ENCODE measurements at places on chromosomes 5 and 9. TPM values are rescaled to one million over a fixed set of nuclear protein-coding genes. Genes with fewer than 3 reads are reported as not detected.

Gene FOXD4L6
- total RNA-seq = not detected

Gene BTNL9
- 10.7 TPM for total RNA-seq

Gene OR13C8
- not detected for total RNA-seq

Gene MOB3B
- 11.1 TPM for total RNA-seq

Gene AGTPBP1
- 38.3 TPM for total RNA-seq

Gene SLC36A2
- total RNA-seq = not detected

DNA sequence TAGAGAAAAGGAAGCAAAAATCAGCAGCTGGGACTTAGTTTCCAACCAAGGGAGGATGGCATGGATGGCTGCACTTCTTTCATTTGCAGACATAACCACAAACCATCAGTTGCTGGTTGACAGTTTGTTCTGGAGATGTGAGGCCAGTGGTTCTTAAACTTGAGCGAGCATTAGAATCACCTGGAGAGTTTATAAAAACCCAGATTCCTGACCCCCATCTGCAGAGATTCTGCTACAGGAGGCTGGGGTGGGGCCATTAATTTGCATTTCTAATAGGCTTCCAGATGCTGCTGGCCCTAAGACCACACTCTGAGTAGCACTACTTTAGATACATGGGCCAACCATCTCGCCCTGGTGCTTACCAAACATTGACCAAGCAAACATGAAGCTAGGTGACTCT is 60.8 kb downstream of the MARCHF3 start:
- DNase-seq = no peak
- H3K27me3 ChIP-seq = no peaks in the 10 kb centered on the region
- H3K4me1 ChIP-seq = peaks cover 9% of the 10 kb centered on the region
- H3K4me3 ChIP-seq = no peak overlapping the region

- no peak for DNase-seq
- H3K4me1 ChIP-seq = no peaks in the 10 kb centered on the region
- H3K27me3 ChIP-seq = no peaks in the 10 kb centered on the region
- H3K4me3 ChIP-seq = no peak overlapping the region
- H3K27ac ChIP-seq = no peak overlapping the region
Measured at GRCh38 chr5:104538734-104539133, 976.1 kb upstream of the NUDT12 start.

GRCh38 chr5:135203593-135204036 is 169.6 kb upstream of the PITX1 start:
- no peaks in the 10 kb centered on the region for H3K27me3 ChIP-seq
- H3K4me3 ChIP-seq = no peak overlapping the region
- no peaks in the 10 kb centered on the region for H3K36me3 ChIP-seq
- H3K27ac ChIP-seq = no peak overlapping the region
- no peak for DNase-seq
- H3K4me1 ChIP-seq = peaks cover 3% of the 10 kb centered on the region

DNA sequence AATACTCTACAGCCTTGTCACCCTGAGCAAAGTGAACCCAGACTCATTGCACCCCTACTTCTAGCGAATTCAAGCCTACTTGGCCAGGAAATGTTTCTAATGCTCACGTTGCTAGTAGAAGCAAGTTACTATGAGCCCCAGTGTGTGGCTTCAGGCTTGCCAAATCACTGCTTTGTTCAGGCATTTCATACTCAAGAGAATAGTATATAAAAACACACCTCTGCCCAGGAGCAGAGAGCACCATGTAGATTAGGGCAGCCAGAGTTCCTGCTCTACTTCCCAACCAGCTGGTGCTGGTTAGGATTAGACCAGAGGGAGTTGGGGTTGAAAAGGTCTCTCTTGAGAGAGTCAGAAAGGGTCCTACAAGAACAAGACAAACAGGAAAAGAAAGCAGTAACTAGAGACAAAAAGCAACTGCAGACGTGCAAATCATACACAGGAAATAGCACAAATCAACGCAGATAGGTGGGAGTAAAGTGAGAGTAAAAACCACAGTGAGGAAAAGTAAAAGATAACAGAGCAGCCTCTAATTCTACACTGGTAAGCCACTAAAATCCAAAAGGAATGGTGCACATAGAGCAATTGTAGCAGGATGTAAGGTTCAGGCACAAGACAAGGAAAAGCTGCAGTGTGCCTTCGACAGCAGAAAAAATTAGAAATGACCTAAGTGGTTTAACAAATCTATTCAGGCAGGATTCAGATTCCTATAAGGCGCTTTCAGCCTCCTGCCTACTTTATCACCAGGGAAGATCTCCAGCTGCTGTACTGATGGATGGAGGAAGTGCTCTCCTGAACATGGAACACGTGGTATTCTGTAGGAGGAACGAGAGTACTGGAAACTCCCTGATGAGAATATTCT is 49.6 kb upstream of the KIF2A start:
- H3K27me3 ChIP-seq = no peaks in the 10 kb centered on the region
- no peaks in the 10 kb centered on the region for H3K4me1 ChIP-seq

- H3K4me3 ChIP-seq = no peak overlapping the region
- H3K27me3 ChIP-seq = no peaks in the 10 kb centered on the region
- no peak overlapping the region for H3K27ac ChIP-seq
- no peaks in the 10 kb centered on the region for H3K4me1 ChIP-seq
Measured at GRCh38 chr5:29899583-29899982, 1293.9 kb upstream of the CDH6 start.

GRCh38 chr5:173707392-173707791 is 90.9 kb upstream of the BOD1 start:
- H3K36me3 ChIP-seq = no peaks in the 10 kb centered on the region
- H3K27ac ChIP-seq = peak overlapping the region; percentile 26
- DNase-seq = peak; percentile 64
- H3K27me3 ChIP-seq = no peaks in the 10 kb centered on the region
- no peak overlapping the region for H3K4me3 ChIP-seq
- peaks cover 13% of the 10 kb centered on the region for H3K4me1 ChIP-seq

DNA sequence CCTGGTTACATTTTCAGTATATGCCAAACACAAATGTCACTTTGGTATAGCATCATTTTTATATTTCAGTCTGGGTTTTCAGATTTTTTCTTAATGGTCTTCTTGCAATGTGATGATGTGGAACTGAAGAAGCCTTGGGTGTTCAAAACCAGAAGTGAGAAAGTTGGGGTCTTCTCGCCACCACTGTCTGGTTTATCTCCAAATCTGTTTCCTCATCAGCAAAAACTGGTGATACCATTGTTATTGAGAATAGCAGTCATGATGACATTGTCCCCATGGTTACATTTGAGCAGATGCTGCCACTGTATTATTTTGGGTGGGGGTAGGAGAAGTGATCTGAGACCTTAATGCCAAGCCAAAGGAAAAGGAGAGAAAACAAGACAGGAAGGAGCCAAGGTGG is 85.9 kb upstream of the MAP3K1 start:
- H3K4me1 ChIP-seq = no peaks in the 10 kb centered on the region
- no peak overlapping the region for H3K27ac ChIP-seq
- no peak for DNase-seq
- no peaks in the 10 kb centered on the region for H3K36me3 ChIP-seq
- no peaks in the 10 kb centered on the region for H3K27me3 ChIP-seq

GRCh38 chr5:55853041-55853670 is 2.0 kb downstream of the IL31RA start:
- DNase-seq = no peak
- H3K4me1 ChIP-seq = peaks cover 17% of the 10 kb centered on the region
- H3K27me3 ChIP-seq = no peaks in the 10 kb centered on the region
- no peaks in the 10 kb centered on the region for H3K36me3 ChIP-seq

- H3K4me3 ChIP-seq = peak overlapping the region; percentile 48
- H3K27ac ChIP-seq = no peak overlapping the region
- no peaks in the 10 kb centered on the region for H3K36me3 ChIP-seq
- H3K4me1 ChIP-seq = peaks cover 3% of the 10 kb centered on the region
- no peaks in the 10 kb centered on the region for H3K27me3 ChIP-seq
Measured at GRCh38 chr5:133868946-133869518, 99.4 kb downstream of the C5orf15 start.

GRCh38 chr9:121976751-121977150 is 116.4 kb downstream of the TTLL11 start:
- H3K4me3 ChIP-seq = no peak overlapping the region
- H3K4me1 ChIP-seq = no peaks in the 10 kb centered on the region
- no peaks in the 10 kb centered on the region for H3K27me3 ChIP-seq
- H3K36me3 ChIP-seq = no peaks in the 10 kb centered on the region
- DNase-seq = no peak
- no peak overlapping the region for H3K27ac ChIP-seq

- H3K27me3 ChIP-seq = no peaks in the 10 kb centered on the region
- no peak for DNase-seq
- H3K4me1 ChIP-seq = peaks cover 13% of the 10 kb centered on the region
- H3K4me3 ChIP-seq = no peak overlapping the region
- no peak overlapping the region for H3K27ac ChIP-seq
- no peaks in the 10 kb centered on the region for H3K36me3 ChIP-seq
Measured at GRCh38 chr5:179273441-179274145, 71.7 kb downstream of the ADAMTS2 start.

GRCh38 chr9:128383007-128383753 is 12.0 kb downstream of the URM1 start:
- H3K36me3 ChIP-seq = peaks cover 20% of the 10 kb centered on the region
- H3K27me3 ChIP-seq = no peaks in the 10 kb centered on the region
- no peaks in the 10 kb centered on the region for H3K4me1 ChIP-seq

GRCh38 chr5:132076202-132076830 is 2.7 kb downstream of the CSF2 start:
- no peaks in the 10 kb centered on the region for H3K36me3 ChIP-seq
- H3K4me1 ChIP-seq = no peaks in the 10 kb centered on the region
- no peaks in the 10 kb centered on the region for H3K27me3 ChIP-seq
- no peak overlapping the region for H3K4me3 ChIP-seq

DNA sequence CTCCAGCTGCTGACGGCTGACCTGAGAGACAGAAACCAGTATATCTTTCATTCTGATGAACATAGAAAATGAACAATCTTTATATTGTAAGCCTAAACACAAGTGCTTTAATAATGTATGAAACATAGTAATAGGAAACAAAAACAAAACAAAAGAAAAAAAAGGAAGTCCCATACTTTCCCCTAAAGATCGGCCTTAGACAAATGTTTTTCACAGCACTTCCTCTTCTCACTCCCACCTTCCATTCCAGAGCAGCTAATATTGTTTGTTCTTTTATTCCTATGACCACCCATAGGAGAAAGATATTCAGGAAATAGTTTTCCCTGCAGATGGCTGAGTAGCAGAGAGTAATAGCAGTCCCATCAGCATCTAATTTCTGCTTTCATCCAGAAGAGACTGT is 194.4 kb upstream of the SLC27A6 start:
- DNase-seq = no peak
- H3K36me3 ChIP-seq = no peaks in the 10 kb centered on the region
- peaks cover 16% of the 10 kb centered on the region for H3K4me1 ChIP-seq
- H3K4me3 ChIP-seq = no peak overlapping the region
- no peak overlapping the region for H3K27ac ChIP-seq

GRCh38 chr9:2788919-2789318 is 55.0 kb downstream of the PUM3 start:
- no peaks in the 10 kb centered on the region for H3K27me3 ChIP-seq
- no peaks in the 10 kb centered on the region for H3K4me1 ChIP-seq
- H3K27ac ChIP-seq = no peak overlapping the region
- no peak overlapping the region for H3K4me3 ChIP-seq
- peaks cover 5% of the 10 kb centered on the region for H3K36me3 ChIP-seq

DNA sequence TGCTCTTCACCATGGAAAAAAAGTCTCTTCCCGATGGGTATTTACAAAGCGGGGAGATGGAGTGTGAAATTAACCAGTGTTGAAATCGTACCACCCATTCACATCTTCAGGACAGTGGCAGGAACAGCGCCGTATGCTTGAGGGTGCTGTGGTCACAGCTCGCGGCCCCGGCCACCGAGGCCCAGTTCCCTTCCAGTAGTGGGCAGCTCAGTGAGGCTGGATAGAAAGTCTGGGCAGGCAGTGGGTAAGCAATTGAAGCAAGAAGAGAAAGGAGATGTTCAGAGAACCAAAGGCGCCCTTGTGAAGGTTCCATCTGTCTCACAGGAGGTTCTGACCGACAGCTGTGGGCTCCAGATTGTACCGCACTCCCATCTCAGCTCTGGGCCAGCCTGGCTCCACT is 59.1 kb downstream of the SECISBP2 start:
- no peaks in the 10 kb centered on the region for H3K27me3 ChIP-seq
- H3K36me3 ChIP-seq = peaks cover 4% of the 10 kb centered on the region
- DNase-seq = no peak
- H3K4me1 ChIP-seq = no peaks in the 10 kb centered on the region

DNA sequence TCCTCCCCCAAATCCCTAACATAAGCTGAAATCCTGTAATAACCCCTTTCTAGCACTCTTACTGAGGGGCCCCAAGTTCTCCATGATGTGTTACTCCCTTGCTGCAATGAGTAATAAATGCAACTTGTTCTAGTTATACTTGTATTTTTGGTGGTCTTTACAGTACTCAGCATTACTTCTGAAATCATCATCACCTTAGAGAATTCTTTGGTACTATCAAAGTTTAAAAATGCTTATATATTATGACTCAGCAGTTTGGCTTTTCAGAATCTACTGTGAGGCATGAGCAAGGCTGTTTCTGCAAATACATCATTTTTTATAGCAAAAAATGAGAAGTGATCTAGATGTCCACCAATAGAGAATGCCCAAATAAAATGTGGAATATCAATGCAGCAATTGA is 20.7 kb upstream of the ROPN1L start:
- H3K4me3 ChIP-seq = no peak overlapping the region
- peaks cover 7% of the 10 kb centered on the region for H3K4me1 ChIP-seq
- H3K27me3 ChIP-seq = no peaks in the 10 kb centered on the region

DNA sequence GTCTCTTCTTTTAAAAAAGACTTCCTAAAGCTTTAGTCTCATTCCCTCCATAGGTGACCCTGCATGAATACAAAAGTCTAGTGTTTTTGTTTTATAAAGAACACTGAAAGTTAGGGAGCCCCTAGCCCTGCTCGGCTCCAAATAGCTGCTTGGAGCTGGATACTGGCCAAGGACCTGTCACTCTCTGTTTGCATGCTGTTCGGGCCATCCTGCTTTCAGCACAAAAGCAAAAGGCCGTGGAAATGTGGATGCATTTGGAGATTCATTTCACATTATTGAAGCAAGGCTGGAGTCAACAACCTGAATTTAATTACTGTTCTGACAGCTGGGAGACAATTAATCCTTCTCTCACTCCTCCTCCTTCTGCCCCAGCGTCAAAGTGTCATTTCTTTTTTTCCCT is 151.7 kb upstream of the NMUR2 start:
- no peak overlapping the region for H3K27ac ChIP-seq
- H3K4me1 ChIP-seq = peaks cover 22% of the 10 kb centered on the region
- DNase-seq = no peak
- H3K4me3 ChIP-seq = no peak overlapping the region
- H3K36me3 ChIP-seq = no peaks in the 10 kb centered on the region
- no peaks in the 10 kb centered on the region for H3K27me3 ChIP-seq

- H3K4me3 ChIP-seq = no peak overlapping the region
- no peak overlapping the region for H3K27ac ChIP-seq
- H3K36me3 ChIP-seq = no peaks in the 10 kb centered on the region
- no peaks in the 10 kb centered on the region for H3K27me3 ChIP-seq
- DNase-seq = no peak
- H3K4me1 ChIP-seq = no peaks in the 10 kb centered on the region
Measured at GRCh38 chr9:130010151-130010988, 32.6 kb downstream of the FNBP1 start.

- no peak overlapping the region for H3K4me3 ChIP-seq
- no peaks in the 10 kb centered on the region for H3K27me3 ChIP-seq
- DNase-seq = no peak
- no peaks in the 10 kb centered on the region for H3K36me3 ChIP-seq
- H3K27ac ChIP-seq = no peak overlapping the region
- H3K4me1 ChIP-seq = no peaks in the 10 kb centered on the region
Measured at GRCh38 chr5:120124961-120125360, 339.1 kb upstream of the PRR16 start.

- H3K4me1 ChIP-seq = no peaks in the 10 kb centered on the region
- no peak overlapping the region for H3K27ac ChIP-seq
- H3K36me3 ChIP-seq = no peaks in the 10 kb centered on the region
- H3K27me3 ChIP-seq = no peaks in the 10 kb centered on the region
- no peak for DNase-seq
- H3K4me3 ChIP-seq = no peak overlapping the region
Measured at GRCh38 chr9:80465556-80465955, 893.8 kb downstream of the TLE4 start.

- no peak overlapping the region for H3K27ac ChIP-seq
- no peak for DNase-seq
- peaks cover 5% of the 10 kb centered on the region for H3K36me3 ChIP-seq
- no peak overlapping the region for H3K4me3 ChIP-seq
Measured at GRCh38 chr5:154384480-154385235, 61.1 kb upstream of the SAP30L start.
